ENCODE measurements at places on chromosomes 3 and 15.

DNA sequence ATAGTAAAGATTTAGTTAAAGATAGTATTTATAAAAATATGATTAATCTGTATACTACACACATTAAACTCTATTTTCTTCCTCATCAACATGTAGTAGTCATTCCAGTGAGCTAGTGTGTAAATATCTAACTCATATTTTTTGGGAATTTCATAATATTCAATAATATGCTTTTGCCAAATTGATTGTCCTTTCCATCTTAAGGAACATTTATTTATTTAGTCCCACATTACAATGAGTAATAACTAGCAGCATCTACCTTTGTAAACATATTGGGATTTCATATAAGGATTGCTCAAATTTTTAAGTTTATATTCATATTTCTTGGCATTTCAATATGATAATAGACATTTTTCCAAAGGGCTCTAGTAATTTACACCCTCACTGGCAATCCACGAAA lies 53.9 kb upstream of the GOLGA8B start:
- no peak for DNase-seq

GRCh38 chr3:148930752-148931151 lies 60.6 kb upstream of the GYG1 start:
- no peak for DNase-seq

- no peak for DNase-seq
Observed at GRCh38 chr3:10328460-10329071, 7.7 kb upstream of the SEC13 start.

- DNase-seq: no peak
Observed at GRCh38 chr15:34124651-34125050, 22.8 kb downstream of the PGBD4 start.

GRCh38 chr15:75362642-75363249 lies 5.7 kb downstream of the MAN2C1 start:
- DNase-seq: no peak

- peak; percentile 46 for DNase-seq
Observed at GRCh38 chr3:120198305-120198878, 86.6 kb downstream of the GPR156 start.

- DNase-seq: no peak
Observed at GRCh38 chr15:36696196-36696595, 116.8 kb downstream of the CDIN1 start.

DNA sequence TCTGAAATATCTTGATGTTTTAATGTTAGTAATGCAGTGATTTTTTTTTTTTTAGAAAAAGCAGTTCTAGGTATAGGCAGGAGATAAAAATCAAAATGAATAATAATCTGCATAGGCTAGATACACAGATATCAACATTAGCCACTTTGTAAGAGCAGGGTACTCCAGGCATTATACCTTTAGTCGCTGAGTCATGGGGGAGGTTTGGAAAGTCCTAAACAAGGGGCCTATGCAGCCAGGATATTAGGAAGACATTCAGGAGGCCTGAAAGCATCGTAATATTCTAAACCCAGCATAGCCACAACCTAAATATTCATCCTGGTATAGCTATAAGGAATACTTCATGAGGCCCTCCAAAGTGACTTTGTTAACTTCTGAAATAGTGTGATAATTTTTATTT lies 258.1 kb upstream of the NECTIN3 start:
- no peak for DNase-seq

- DNase-seq: peak; percentile 19
Observed at GRCh38 chr3:82474711-82475110, 713.3 kb upstream of the GBE1 start.

GRCh38 chr3:101384426-101384825 lies 64.1 kb upstream of the IMPG2 start:
- DNase-seq: no peak

GRCh38 chr3:168647582-168647981 lies 551.9 kb upstream of the GOLIM4 start:
- peak; percentile 59 for DNase-seq

All from NCI-H69 (cell line).